ENCODE measurements at places on chromosomes 13 and 19. TPM values are rescaled to one million over a fixed set of nuclear protein-coding genes. Genes with fewer than 3 reads are reported as not detected.

CERS1 gene
- total RNA-seq = 0.68 TPM

CDX2 gene
- total RNA-seq = not detected

CCDC169 gene
- total RNA-seq = 2.4 TPM

CEACAM1 gene
- 1.4 TPM for total RNA-seq

SLC46A3 gene
- total RNA-seq = 3.4 TPM

IZUMO2 gene
- total RNA-seq = not detected

S1PR5 gene
- 19.5 TPM for total RNA-seq

CBLC gene
- 120 TPM for total RNA-seq

COL5A3 gene
- total RNA-seq = under 0.01 TPM

IFNL1 gene
- not detected for total RNA-seq

PBX4 gene
- 1.0 TPM for total RNA-seq

ZNF547 gene
- 6.5 TPM for total RNA-seq

YJU2 gene
- total RNA-seq = 17.4 TPM

SLC17A7 gene
- not detected for total RNA-seq

STOML3 gene
- not detected for total RNA-seq

RFPL4A gene
- total RNA-seq = not detected

ZNF98 gene
- 0.07 TPM for total RNA-seq

AZU1 gene
- total RNA-seq = not detected

SHISA2 gene
- total RNA-seq = under 0.01 TPM

ZNF534 gene
- 0.07 TPM for total RNA-seq

ZNF208 gene
- 1.4 TPM for total RNA-seq

NOVA2 gene
- not detected for total RNA-seq

RFXAP gene
- total RNA-seq = 1.4 TPM

ZNF93 gene
- total RNA-seq = 4.6 TPM

LAIR1 gene
- not detected for total RNA-seq

ZNF628 gene
- total RNA-seq = 4.4 TPM

ZNF599 gene
- 1.7 TPM for total RNA-seq

LGALS4 gene
- 0.14 TPM for total RNA-seq

CEACAM7 gene
- total RNA-seq = 2.2 TPM

CGB2 gene
- not detected for total RNA-seq

ZIK1 gene
- 12.6 TPM for total RNA-seq

Measured in nasal cavity respiratory epithelium epithelial cell of viscerocranial mucosa (primary cell).